Thymus (tissue), 14 donors: ENCODE measurements at places on chromosomes 13 and 19. TPM values are rescaled to one million over a fixed set of nuclear protein-coding genes. Genes with fewer than 3 reads are reported as not detected.

Gene ZNF135
- 7.0 TPM for total RNA-seq

Gene ZNF90
- 3.2 TPM for total RNA-seq

Gene ICAM4
- total RNA-seq, result 3.1 TPM

Gene S1PR2
- total RNA-seq, result 2.7 TPM

Gene DKKL1
- total RNA-seq, result 0.14 TPM

Gene TGDS
- 23.8 TPM for total RNA-seq

Gene ZNF837
- total RNA-seq, result 3.8 TPM

DNA sequence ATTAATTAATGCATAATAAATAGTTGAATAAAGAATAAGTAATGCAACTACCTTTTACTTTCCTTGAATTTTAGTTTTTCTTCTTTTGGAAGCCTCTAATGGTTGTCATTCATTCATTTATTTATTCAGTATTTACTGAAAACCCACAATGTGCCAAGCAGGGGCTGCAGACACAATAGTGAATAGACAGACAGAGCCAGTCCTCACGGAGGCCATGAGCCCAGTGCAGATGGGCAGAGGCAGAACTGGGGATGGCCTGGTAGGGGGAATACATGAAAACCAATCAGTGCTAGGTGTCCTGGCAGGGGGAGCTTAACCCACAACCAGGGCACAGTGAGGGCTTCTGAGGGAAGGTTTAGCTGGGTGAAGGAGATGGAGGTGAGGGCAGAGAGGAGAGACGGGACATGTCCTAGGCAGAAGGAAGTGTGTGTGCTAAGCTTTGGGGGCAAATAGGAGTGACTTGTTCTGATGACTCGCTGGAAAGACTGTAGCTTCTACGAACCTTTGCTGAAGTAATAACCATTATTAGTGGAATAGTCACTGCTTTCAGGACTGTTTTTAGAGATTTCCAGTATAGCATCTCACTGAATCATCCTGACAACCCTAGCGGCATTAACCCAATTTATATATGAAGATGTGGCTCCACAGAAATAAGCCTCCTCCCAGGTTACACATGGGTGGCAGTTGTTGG lies 55.9 kb downstream of the ERCC5 start:
- no peak for DNase-seq

GRCh38 chr19:41156207-41156606 lies 36.8 kb upstream of the CYP2S1 start:
- DNase-seq, result no peak

DNA sequence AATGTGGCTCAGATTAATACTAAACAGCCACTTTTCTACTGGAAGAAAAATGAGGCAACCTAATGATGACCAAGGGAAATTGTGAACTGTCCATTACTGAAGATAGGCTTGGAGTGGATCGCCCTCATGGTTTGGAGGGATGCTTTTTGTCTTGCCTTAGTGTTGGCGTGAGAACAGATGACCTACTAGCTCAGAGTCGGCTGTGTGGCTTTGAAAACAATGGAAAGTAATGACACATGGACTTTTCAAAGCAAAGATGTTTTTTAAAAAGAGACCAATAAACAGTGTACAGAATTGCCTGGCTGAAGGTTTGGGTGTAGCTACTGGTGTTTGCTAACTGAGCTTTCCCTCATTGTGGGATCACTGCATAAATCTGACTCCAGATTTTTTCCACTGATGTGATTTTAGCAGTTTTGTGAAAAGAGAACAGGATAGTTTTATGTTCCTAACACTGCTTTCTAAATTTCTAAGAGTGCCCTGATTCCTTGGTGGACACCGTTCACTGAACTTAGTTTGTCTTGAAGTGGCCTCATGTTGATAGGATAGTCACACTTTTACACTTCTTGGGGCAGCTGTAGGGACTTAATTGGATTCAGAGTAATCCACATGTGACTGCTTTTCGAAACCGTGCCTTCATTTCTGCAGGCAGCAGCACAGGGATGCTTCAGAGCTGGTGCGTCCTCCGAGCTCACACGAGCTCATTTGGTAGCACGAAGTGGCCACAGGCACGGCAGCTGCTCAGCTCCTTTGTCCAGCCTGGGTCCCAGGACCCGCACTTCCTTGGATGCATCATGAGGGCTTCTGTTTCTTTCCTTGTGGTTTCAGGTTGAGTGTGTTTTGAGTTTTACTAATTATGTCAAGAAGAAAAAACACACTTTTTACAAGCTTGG lies 4.3 kb downstream of the CEBPG start:
- DNase-seq, result no peak

GRCh38 chr13:50334944-50335343 lies 319.7 kb downstream of the KCNRG start:
- no peak for DNase-seq

DNA sequence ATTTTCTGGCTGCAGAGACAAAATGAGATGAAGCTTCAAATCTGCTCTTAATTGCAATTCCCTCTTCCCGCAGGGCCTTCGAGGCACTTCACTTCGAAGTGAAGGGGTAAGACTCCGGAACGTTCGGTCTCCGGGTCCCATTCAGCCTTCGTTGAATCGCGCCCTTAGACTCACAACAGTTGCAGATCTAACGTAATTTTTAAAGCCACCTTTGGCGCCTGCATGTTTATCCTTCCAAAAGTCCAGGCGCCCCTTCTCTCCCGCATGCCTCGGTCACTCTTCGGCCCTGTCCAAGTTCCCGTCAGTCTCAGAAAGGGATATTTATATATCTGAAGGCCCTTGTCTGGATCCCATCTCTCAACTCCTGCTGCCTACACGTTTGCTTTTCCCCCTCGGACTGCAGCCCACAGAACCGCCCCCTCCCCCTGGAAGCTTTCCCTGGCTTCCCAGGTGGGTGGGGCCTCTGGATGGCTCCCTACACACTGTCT lies 915 bp upstream of the KCTD12 start:
- no peak for DNase-seq

- DNase-seq, result no peak
These were observed 324.0 kb upstream of the SPRY2 start for GRCh38 chr13:80664950-80665349.

DNA sequence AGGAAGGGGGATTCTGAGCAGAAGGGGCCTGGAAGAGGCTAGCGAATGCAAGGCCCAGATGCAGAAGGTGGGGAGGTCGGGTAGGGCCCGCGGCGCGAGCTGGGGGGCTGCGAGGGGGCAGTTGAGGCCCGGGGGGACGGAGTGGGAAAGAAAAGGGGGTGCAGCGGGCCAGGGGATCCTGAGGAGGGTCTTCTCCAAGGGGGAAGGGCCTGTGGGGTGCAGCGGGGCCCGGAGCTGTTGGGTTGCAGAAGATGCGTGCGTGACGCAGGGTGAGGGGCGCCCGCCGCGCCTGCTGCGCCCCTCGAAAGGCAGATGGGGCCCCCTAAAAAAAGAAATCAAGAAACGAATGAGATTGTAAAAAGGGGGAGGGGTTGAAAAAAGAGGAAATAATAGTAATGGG lies 313 bp downstream of the ZNF541 start:
- no peak for DNase-seq

DNA sequence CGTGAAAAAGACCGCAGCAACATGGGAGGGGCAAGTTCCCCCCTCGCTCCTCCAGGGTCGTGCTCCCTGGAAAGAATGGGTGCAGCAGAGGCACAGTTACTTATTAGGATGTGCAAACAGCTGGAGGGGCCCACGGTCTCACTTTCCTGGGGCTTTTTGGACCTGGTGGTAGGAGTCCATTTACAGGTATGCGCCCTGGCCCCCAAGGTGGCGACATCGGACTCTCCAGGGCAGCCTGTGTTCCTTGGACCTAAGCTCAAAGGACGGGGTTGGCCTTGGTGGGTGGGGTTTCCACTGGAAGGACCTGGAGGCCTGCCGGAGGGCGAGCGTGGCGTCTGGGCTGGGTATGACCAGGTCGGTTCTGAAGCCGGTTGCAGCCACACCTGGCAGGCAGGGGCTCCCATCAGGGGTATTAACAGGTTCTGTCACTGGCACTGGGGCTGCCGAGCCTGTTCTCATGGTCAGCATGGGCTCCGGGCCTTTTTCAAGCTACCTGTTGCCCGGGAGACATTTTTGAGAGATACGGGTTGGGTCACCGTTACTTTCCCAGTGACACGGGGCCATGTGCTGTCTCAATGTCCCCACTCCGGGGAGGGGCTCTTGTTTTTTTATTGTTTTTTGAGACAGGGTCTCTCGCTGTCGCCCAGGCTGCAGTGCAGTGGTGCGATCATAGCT lies 5.9 kb downstream of the ZFR2 start:
- DNase-seq, result no peak

GRCh38 chr13:39955560-39955959 lies 300.1 kb downstream of the COG6 start:
- DNase-seq, result no peak

DNA sequence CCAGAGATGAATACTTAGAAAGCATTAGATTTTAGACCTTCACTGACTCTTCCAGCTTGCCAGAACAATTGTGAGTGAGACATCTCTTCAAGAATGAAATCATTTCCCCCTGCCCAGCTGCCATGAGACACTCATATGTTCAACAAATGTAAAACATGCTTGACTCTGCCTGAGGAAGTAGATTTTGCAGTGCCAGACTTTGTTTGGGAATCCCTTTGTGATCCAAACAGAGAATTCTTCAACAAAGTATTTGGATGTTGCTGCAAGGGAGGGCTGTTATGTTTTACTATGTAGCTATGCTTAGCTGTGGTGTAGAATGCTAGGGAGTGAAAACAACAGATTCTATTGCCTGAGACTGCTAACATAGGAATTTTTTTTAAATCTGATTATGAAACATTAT lies 416.4 kb downstream of the DCT start:
- no peak for DNase-seq

DNA sequence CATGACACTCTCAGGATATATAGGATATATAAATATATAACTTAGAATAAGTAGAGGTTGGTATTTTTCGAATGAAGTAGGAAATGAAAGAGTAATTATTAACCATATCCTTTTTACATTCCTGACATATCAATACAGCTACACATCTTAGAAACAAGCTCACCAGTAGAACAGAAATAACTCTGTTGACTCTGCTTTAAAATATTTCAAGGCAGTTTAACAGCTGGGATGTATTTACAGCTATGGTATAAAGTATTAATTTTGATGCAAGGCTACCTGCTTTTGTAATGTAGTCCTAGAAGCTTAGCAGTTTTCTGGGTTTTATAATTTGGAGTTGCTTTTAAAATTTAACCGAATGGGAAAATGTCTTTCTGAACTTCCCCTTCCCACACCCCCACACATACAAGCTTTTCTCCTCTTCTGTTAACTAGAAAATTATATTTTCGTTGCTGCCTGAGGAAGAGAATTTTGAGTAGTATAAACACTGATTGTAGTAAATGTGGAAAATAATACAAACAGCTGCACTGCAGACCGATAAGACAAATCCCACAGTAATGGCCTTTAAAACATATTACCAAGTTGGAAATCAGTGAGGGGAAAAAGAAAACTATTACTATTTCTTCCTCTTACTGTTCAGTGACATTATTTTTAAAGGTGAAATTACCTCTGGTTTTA lies 147.7 kb downstream of the GGACT start:
- no peak for DNase-seq

DNA sequence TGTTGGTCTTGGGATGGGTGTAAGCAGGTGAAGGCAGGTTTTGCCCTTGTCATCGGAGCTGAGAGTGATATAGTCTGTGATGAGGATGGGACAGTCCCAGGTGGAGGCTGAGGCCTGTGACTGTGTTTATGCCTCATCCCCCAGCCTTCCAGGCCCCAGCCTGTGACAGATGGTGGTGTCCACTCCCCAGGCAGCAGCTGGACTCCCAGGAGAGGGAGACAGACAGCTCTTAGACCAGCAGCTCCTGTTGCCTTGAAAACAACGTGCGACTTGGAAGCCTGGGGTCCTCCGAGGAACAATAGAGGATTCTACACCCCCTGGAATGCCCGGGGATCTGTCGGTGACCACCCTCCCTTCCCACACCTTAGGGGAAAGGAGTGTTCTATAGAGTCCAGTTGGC lies 63.8 kb downstream of the CHST8 start:
- DNase-seq, result no peak

DNA sequence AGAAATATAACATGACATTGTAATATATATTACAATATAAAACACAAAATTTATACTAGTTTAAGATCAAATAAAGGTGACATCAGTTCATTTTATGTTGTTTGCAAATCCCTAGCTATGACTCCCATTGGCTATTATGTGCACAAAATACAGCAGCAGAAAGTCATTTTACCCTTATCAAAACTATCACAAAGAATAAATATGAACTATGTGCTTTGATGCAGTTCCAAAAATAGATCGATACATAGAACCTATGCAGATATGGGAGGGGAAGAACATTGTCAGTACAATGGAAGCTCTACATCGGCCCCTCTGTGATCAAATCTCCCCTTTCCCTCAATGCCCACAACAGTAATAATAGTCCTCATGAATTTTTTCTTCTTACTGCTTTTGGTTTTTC lies 1038.1 kb upstream of the PCDH20 start:
- no peak for DNase-seq

DNA sequence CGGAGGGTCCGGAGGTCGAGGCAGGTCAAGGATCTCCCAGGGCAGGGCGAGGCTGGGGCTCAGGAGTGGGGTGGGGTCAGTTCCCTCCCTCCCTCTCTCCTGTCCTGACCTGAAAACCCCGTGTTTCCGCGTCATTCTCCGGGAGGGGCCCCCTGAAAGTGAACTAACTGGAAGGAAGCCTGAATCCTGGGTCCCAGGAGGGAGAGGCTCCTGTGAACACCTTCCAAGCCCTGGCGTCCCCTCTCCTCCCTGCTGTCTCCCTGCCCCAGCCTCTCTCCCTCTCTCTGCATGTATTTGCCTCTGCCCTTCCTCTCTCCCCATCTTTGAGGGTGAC lies 741 bp upstream of the CADM4 start:
- DNase-seq, result no peak
